HT1080 (cell line): ENCODE measurements at places on chromosomes 1 and 21. TPM values are rescaled to one million over a fixed set of nuclear protein-coding genes. Genes with fewer than 3 reads are reported as not detected.

DNA sequence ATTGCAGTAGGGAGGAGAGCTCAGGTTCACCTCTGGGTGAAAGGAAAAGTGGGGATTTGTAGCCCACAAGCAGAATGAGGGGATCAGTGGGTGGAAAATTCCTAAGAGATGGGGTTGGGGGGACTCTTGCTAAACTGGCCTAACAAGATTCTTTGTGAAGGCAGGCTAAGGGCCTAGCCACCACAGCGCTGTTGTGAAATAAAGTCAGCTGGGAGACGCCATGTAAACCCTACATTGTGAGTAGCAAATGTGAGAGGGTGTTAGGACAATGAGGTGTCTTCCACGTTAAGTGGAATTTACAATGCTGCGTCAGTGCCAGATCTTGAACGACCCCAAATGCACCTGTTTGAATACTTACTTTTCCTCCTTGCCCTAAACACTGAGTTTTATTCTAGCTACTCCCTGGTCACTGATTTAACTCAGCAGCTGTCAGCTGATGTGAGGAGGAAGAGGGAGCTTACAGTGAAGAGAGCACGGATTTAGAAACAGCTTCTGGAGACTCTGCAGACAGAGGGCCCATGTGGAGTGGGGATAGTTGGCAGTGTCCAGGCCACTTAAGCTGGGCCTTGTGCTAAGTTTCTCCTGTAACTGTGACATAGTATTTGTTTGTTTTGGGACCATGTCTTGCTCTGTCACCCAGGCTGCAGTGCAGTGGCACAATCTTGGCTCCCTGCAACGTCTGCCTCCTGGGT lies 17.3 kb downstream of the PDPN start:
- no peak for DNase-seq

DNA sequence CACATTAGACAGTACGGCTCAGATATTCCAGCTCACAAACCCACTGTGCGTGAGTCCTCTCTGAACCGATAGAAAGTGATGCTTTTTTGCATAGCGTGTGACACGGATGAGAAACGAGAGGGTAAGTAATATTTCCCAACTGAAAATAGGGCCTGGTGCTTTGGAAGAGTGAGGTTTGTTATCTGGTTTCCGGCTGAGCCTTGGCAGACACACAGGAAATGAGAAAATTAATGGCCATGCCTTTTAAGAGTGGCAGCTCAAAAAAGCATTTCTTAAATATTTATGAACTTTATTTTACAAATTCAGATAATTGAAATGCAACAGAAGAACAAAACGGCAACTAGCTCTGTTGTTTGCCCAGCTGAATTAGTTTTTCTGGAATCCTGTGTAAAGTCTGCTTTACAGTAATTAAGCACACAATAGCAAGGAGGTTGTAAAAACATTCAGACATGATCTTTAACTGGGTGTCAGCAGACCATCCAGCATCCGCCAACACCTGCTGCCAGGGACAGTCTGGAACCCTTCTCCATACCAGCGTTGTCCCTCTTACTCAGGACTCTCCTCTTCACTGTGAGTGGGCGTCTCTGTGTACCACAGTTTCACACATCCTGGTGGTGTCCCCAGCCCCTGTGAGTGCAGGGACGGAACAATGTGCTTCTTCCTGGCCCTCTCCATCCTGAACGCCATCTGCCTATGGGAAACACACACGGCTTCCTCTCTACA lies 155.4 kb downstream of the PGBD5 start:
- no peak for DNase-seq

DNA sequence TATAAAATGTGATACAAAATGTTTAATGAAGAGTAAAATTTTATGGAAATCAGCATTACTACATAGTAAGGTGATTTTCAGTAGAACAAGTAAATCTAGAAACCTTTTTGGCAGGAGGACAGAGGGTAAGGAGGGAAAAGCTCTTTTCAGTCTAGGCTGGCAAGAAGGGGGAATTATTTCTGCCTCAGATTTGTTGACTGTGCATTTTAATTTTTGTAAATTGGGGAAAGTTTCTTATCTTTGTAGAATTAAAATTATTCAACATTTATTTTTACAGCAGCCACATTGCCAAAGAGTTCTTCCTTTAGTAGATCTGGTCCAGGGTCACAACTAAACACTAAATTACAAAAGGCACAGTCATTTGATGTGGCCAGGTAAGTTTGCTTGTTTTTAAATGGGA lies 109.2 kb downstream of the ITSN1 start:
- DNase-seq = no peak

GRCh38 chr1:6331543-6332273 lies 61.9 kb downstream of the ACOT7 start:
- no peak for DNase-seq

GRCh38 chr1:48309564-48310082 lies 87.1 kb downstream of the SLC5A9 start:
- no peak for DNase-seq

GRCh38 chr1:77010937-77011336 lies 143.7 kb downstream of the ST6GALNAC5 start:
- DNase-seq = no peak

DNA sequence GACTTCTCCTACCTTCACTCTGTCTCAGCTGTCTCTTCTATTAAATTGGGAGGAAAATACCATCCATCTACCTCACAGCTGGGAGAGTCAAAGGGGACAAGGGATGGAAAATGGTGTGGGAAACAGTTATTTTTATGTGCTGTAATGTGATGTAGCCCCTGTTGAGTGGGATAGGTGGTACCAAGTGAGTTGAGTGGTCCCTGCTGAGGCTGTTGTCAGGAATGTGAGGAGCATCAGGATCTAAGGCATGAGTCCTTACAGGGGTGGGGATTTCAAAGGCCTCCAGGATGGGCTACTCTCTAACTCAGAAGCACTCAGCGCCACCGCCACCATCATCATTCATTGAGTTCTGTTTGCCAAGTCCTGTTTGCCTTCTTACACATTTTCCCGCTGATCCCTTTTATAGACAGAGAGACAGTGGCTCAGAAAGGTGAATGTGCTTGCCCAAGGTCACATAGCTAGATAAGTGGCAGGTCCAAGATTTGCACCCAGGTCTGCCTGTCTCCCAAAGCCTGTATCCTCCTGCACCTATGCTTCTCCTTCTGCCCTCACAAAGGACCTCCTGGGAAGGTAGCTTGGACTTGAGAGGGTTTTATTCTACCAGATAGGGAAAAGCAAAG lies 4.6 kb upstream of the ID3 start:
- no peak for DNase-seq

DNA sequence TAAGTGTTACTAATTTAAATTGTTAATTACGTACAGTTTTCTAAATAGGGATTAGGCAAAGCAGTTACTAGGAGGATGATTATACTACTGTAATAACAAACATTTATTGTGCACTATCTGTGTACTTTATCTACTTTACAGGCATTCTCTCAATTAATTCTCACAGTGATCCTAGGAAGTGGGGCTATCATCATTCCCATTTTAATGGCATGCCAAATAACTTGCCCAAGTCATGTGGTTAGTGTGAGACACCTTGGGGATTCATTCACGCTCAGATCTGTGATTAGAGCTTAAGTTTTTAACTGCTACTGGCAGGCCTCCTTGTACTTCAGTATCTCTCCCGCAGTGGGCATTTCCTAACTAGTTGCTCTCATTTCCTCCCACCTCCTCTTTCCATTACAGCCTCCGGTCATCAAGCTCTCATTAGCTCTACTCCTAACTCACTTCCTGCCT lies 11.5 kb downstream of the PHLDA3 start:
- DNase-seq = peak; percentile 32

DNA sequence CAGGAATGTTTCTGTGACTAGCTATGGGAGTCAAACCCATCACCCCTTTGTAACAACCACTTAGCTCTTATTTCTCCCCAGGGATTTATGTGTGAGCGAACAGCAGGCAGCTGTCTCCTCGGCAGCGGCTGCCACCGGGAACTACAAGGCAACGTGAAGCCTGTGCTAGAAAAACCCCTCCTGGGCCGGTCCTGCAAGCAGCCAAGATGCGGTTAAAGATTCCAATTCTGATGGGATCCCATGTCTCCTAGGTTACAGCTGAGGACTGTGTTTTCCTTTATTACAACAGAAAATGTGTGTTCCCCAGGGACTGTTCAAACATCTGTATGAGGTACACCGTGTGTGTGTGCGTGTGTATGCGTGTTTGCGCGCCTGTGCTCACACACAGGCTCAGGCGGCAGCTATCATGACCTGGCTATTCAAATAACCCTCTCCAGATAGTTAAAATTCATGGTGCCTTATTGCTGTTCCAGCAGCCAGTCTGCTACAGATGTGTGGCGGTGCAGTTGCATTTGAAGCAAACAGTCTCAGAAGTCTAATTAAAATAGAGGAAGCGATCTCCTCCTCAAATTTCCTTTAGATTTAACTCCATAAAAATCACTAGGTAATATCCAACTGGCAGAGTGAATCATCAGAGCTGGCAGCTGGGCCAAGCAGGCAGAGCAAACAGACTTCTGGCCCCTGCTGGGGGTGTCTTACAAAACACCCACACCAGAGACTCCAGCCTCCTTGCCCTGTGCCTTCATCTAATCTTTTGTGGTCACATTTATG lies 68.0 kb downstream of the LMX1A start:
- no peak for DNase-seq

DNA sequence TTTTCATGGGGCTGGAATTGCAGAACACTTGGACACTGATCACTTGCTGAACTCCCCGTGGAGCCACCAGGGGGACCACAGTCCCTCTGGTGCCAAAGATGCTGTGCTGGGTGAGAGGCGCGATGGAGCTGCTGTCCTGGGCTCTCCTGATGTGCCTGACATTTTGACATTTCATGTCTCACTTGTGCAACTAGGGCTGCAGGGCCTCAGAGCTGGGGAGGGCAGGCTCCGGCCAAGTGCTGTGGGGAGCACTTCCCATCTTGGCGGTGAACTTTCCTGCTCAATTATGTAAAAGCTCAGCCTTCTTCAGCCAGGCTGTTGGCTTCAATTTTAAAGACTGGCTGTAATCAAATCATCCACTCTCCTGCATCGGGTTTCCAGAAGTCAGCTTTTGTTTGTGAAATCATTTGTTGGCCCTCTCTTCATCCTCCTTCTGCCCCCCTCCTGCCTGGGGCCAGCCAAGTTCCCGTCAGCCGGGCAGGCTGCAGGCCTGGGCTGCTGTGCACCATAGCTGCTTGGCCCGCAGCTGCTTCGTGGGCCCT lies 36.8 kb downstream of the KCNAB2 start:
- DNase-seq = no peak

GRCh38 chr1:19038096-19038495 lies 81.6 kb upstream of the IFFO2 start:
- no peak for DNase-seq

DNA sequence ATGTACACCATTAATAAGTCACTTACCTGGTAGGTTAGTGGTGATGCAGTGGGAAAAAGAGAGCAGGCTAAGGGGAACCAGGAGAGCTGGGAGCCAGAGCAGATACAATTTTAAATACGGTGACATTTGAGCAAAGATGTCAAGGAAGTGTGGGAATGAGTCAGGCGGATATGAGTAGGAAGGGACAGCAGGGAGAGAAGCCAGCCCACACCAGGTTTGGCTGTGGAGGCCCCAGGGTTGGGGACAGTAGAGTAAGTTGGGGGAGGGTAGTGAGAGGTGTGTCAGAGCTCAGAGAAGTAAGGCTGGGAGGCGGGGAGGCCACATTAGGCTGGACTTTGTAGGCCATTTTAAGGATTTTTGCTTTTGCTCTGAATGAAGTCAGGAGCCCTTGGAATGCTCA lies 482.0 kb downstream of the DISC1 start:
- peak; percentile 91 for DNase-seq

GRCh38 chr1:155649676-155650075 lies 38.9 kb downstream of the YY1AP1 start:
- DNase-seq = no peak

- DNase-seq = no peak
Observed at GRCh38 chr1:226632922-226633351, 84.4 kb downstream of the STUM start.

- no peak for DNase-seq
Observed at GRCh38 chr1:218970397-218970990, 203.2 kb upstream of the LYPLAL1 start.

Gene FCER1A
- total RNA-seq = not detected in 2 replicates

Gene NR0B2
- total RNA-seq = not detected in 2 replicates

Gene OR2L2
- total RNA-seq = not detected in 2 replicates

Gene CA6
- not detected in 2 replicates for total RNA-seq

Gene CELA3A
- not detected in 2 replicates for total RNA-seq

Gene SPRR1B
- not detected in 2 replicates for total RNA-seq

Gene CENPL
- 24.8 and 28.0 TPM in 2 replicates for total RNA-seq

Gene CHIA
- total RNA-seq = not detected in 2 replicates

Gene LY9
- not detected in 2 replicates for total RNA-seq

Gene CITED4
- 0.90 TPM in 1 of 2 replicates, not detected in the other for total RNA-seq

Gene HLX
- total RNA-seq = 2.9 and 3.8 TPM in 2 replicates
